NAMALWA (cell line): ENCODE measurements at places on chromosomes 6 and 20.

GRCh38 chr6:5337573-5337972 is 76.3 kb downstream of the FARS2 start:
- DNase-seq = no peak

DNA sequence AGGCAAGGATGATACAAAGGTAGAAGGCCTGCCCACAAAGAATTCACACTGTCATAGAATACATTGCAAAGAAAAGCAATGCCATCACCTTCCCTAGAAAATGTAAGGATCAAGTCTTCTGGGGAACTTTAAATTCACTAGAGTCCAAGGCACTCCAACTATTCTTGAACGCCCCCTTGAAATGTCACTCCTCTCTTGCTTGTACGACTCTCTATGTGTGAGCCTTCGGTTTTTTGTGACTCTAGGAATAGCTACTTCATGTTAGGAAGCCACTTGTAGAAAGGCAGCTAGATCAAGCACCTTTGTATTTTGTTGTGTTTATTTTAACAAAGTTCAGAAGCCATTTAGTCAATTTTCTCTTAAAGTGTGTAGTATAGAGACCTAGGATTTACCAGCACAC is 159.2 kb upstream of the ARID1B start:
- DNase-seq = no peak

GRCh38 chr20:31858760-31859083 is 11.6 kb downstream of the DUSP15 start:
- DNase-seq = no peak

DNA sequence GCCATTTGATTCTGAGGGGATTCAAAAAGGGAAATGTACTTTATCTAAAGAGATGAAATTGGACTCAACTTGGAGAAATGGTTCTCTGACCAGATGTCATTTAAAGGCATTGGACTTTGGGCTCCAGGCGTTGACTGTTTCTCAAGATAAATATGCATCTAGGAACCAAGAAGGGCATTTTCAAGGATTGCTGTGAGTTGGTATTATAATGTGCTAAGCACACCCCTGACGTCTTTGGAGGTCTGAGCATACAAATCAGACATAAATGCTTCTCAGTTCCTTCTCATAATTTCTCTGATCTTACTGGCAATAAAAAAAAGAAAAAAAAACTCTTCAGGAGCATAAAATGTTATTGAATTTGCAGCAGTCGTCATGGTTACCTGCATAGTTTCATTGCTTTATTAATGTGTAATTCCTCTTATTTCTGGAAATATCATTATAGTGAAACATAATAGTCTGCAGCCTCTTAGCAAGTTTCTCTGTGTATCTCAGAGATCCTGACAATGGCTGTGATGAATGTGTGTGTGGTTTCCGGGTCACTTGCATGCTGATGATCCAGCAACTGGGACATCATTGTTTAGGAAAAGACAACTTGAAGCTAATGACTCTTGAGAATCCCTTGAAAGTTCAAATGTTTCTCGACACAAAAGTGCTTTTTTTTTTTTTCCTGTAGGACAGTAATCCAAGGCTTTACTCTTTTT is 136.0 kb downstream of the AIG1 start:
- DNase-seq = no peak

GRCh38 chr6:163728442-163729126 is 314.1 kb downstream of the QKI start:
- no peak for DNase-seq

- no peak for DNase-seq
Observed at GRCh38 chr6:23620911-23621401, 505.1 kb upstream of the NRSN1 start.

DNA sequence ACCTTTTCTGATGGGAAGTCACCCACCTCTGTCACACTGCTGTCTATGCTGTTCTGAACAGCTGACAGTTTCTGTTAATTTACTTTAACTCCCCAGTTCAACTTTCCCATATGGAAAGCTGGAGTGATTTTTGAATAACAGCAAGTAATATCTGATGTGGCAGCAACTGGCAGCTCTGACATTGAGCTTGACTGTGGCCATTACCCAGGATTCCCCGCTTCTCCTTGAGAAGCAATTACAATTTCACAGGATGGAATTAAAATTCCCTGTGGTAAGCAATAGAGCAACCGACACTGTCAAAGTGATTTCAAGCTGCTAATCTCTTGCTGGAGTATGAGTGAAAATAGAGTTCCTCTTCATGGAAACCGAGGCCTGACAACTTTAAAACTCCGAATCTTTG is 348.1 kb upstream of the SOX4 start:
- no peak for DNase-seq

DNA sequence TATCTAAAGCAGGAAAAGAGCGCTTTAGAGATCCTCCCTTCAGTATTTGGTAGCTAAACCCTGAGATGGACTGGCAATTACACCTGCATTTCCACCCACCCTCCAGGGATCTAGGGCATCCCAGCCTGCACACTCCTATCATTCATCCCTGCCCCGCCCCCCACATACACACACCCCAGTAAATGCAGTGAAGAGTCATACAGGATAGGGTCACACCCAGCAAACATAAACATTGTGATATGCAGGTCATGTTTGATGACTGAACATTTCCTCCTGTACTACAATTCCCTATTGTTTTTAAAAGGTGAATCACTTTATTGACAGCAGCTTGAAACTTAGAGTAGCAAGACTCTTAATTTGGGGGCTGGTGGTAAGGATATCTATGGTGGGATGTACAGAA is 112.9 kb downstream of the FOXO3 start:
- no peak for DNase-seq

GRCh38 chr6:105759015-105759414 is 327.1 kb upstream of the PRDM1 start:
- DNase-seq = no peak

DNA sequence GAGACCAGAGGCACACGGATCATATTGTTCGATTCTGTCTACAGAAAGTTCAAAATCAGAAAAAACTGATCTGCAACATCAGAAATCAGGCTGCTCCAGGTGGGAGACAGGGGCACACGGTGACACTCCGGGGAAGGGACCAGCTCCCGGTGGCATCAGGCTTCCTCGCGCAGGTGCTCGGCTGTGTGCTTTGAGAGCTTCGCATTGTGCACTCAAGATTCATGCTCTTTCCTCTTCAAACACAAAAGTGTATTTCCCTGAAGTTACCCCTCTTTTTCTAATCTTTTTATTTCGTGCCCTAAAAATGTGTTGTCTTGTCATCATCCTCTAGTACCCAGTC is 108.1 kb downstream of the DLL1 start:
- DNase-seq = no peak

GRCh38 chr6:79864001-79864400 is 83.4 kb downstream of the ELOVL4 start:
- no peak for DNase-seq

- no peak for DNase-seq
Observed at GRCh38 chr20:51803148-51803854, 980 bp upstream of the SALL4 start.

DNA sequence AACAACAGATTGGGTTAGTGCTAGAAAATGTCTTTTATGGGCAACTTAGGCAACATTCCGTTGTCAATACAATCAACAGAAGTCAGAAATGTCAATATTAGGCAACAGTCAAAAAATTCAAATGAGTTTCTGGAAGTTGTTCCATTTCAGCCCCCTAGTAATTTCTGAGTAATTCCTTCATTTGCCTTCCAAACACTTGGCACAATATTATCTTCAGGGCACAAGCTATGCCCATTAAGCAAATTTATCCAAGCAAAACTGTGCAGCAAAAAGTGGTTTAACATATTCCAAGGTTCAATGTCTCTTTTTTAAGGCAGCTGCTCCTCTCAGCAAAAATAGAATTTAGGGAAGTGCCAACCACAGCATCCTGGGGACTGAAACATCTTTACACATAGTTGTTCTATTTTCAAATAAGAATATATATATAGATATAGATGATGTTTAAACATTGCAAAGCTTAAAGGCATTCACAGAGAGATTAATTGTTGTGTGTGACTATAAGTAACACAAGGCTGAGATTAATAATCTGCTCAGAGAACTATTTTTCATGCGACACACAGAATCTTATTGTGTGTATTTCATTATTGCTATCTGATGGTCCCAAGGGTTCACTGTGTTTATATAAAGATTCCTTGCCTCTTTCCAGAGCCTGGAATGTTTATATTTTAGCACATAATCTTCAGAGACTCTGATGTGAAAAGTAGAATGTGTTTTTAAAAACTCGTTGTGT is 75.2 kb upstream of the ADTRP start:
- DNase-seq = no peak

- no peak for DNase-seq
Observed at GRCh38 chr20:41574802-41575389, 43.3 kb downstream of the CHD6 start.

GRCh38 chr6:137808191-137808590 is 58.9 kb upstream of the TNFAIP3 start:
- no peak for DNase-seq

DNA sequence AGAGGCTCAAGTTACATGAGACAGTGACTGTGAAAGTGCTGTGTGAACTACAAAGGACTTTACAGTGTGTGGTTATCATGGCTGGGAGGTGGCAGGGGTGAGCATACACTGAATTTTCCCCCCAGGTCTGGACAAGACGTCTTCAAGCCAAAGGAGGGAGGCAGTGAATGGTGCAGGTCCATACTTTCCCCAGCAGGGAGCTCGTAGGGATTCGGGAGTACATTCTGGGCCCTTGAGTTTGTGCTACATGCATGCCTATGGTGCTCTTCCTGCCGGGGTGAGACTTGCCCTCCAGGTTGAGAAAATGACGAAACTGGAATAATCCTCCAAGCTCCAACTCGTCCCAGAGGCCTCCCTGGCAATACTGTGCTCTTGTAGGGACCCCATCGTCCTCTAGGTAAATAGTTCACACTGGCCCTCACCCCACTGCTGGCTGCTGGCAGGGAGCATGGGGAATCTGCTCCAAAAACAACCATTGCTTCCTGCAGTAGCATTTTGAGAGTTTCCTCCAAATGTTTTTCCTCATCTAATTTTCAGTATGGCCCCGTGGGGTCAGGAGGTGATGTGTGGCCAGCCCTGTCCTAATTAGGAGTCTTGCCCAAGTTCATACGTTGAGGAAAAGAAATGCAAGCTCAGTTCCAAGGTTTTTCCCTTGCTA is 57.6 kb downstream of the ZNF831 start:
- DNase-seq = no peak

DNA sequence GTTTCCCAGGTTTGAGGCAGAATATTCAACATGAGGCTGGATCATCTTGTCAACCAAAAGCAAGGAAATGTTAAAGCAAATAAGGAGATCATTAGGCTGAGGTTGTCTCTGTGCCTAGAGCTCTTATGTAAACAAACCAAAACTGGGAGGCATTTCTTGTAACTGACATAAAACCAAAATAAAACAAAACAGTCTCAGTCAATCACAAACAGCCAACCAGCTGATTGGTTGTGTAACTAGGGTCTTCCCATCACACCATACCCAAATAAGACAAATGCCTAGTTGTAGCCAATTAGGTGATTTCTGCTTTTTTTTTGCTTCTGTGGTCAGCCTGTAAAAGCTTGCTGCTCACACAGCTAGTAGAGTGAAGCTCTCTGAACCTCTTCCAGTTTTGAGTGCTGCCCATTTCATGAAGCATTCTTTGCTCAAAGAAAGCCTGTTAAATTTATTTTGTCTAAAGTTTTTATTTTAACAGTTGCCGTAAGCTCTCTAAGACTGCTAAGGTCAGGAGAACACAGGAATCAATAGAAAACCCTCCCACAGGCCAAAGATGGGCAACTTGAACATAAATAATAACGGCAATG is 8.9 kb upstream of the FITM2 start:
- peak; percentile 80 for DNase-seq

- peak; percentile 35 for DNase-seq
Observed at GRCh38 chr6:42565823-42566613, 2.2 kb downstream of the UBR2 start.

DNA sequence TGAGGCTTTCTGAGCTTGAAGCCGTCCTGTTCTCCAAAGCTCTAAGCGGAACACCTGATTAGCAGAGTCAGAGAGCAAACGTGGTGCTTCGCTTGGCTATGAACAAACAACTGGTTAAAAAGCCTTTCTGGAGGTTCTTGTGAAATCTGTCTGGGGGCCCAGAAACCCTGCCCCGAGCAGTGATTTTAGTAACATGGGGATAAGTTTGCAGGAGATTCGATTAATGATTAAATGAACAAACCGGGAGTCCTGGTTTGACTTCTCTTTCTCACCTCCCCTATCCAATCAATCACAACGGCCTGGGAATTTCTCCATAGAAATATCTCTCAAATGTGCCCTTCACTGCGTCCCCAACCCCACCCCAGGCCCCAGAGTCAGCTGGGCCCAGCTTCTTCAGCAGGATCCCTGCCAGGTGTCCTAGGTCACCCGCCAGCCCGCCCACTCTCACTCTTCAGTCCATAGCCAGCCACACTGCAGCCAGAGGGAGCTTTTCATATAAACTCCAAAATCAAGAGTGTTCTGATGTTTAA is 43.6 kb downstream of the ZDHHC14 start:
- no peak for DNase-seq

GRCh38 chr6:16183187-16183664 is 54.3 kb downstream of the MYLIP start:
- DNase-seq = peak; percentile 79

- DNase-seq = no peak
Observed at GRCh38 chr6:112839525-112839961, 492.4 kb downstream of the RFPL4B start.

GRCh38 chr6:20117474-20117873 is 94.8 kb downstream of the MBOAT1 start:
- DNase-seq = no peak

GRCh38 chr6:145532361-145532760 is 203.0 kb downstream of the EPM2A start:
- DNase-seq = no peak

DNA sequence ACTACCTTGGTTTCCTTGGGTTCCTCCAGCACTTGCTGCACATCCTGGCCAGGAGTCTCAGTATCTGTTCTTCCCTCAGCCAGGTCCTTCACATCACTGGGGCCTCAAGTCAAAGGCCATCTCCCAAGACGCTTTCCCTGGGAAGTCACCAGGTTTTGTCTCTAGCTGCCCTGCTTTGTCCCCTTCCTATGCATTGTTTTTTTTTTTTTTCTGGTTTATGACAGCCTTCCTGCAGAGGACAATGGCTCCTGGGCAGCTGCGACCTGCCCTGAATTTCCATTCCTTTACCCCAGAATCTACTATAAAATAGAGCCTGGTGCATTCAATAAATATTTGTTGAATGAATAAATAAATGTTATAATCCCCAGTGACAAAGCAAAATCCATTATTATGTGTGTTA is 687.3 kb downstream of the QKI start:
- DNase-seq = no peak

GRCh38 chr6:113662688-113663333 is 194.3 kb upstream of the MARCKS start:
- DNase-seq = no peak

GRCh38 chr20:25148181-25148981 is 47.1 kb upstream of the ENTPD6 start:
- DNase-seq = no peak

DNA sequence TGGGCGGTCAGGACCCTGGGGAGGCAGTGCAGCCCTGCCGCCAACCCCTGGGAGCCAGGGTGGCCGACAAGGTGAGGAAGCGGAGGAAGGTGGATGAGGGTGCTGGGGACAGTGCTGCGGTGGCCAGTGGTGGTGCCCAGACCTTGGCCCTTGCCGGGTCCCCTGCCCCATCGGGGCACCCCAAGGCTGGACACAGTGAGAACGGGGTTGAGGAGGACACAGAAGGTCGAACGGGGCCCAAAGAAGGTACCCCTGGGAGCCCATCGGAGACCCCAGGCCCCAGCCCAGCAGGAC is 4.0 kb upstream of the COL9A3 start:
- no peak for DNase-seq

- no peak for DNase-seq
Observed at GRCh38 chr20:61942526-61942925, 123.2 kb downstream of the TAF4 start.

GRCh38 chr6:31156641-31157040 is 961 bp downstream of the CCHCR1 start:
- DNase-seq = no peak
